ENCODE measurements at places on chromosomes 5 and 9.

DNA sequence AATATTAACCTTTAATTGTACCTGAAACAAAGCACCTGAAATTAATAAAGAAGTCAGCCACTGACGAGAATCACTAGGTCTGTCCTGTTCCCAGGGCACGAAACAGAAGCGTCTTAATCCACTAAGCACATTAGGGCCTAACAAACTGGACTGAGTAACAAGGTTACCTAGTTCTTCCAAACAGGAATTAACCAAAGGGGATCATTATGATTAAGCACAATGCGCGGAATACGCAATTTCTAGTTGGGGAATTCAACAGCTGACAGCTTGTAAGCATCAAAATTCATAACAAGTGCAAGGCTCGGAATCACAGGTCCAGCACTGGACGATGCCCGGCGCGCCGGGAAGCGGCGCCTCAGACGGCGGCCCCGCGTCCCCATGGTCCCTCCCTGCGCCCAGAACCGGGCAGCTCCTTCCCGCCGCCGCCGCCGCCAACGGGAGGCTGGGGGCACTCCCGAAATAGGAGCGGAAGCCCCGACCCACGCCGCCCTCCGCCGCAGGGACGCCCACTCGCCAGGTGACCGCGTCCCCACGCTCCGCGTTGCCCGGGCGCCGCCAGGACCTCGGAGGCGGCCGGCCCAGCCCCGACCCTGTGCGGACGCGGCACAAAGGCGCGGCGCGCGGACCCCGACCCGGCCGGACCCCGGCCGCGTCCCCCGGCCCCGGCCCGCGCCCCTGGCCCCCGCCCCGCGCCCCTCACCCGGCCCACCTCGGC lies 898 bp downstream of the CAMSAP1 start:
- peak; percentile 25 for DNase-seq

- DNase-seq = no peak
Observed at GRCh38 chr9:83633255-83633654, 10.3 kb downstream of the IDNK start.

DNA sequence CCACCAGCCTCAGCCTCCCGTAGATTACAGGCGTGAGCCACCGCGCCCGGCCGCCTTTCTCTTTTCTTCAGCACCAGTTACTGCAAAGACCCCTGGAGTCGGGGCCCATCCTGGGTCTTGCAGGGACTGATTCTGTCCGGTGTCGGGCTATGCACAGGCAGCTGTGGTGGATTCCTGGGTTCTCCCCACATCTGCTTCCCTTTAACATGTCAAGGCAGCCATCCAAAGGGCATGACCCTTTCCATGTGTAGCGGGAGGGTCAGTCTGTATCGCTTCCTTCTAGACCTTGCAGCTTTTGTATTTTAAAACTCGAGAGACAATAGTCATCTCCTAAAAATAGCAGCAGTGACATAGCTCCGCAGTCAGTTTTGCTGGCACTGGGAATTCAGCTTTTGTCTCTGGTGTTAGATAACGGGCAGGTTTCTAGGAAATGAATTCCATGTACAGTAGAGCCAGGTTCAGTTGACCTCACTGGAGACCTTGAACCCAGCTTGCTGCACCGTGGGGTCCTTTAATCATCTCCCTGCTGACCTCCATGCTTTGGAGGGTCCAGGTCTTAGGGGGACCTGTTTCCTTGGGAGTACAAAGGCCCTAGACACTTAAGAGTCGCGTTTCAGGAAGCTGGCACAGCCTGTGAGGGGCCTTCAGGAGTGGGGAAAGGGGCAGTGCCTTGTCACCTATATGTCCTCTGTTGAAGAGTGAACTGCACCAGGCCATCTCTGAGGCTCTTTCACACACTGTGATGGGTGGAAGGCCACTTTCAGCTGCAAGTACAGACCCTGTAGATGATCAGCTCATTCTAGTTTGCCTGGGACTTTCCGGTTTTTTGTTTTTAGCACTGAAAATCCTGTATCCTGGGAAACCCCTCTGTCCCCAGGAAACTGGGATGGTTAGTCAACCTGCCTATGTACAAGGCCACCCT lies 13.8 kb downstream of the ANKRD33B start:
- no peak for DNase-seq

DNA sequence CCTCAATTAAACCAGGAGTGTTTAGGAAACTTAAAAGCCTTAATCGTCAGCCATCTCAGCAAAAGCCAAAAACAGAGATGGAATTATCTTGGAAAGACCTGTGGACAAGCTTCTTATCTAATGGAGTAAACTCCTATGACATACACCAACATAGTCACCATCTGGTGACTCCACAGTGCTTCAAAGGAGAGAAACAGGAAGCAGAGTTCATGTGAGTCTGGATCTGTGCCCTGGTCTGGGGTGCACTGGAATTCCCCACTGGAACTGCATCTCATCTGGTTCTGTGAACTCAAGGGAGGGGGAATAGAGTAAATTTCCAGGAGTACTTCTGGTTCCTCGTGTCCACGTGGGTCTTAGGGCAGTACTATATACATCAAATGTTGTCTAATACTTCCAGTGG lies 36.3 kb upstream of the KCNN2 start:
- peak; percentile 35 for DNase-seq

DNA sequence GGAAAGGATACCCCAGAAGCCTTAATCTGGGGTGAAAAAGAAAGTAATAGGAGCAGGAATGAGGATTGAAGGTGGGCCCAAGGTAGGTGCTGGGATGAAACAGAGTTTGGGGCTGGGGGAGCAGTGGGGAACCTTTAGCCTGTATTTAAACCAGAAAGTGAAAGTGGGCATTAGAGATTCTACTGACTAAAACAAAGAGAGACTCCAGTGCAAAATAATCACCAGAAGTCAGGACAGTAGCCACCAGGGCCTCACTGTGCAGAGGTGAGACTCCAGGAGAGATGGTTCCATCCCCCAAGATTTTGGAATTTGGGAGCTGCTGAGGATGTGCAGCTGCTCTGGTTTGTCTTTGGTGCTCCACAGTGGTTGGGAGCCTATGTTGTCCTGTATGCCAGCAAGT lies 13.1 kb downstream of the DNAJB5 start:
- no peak for DNase-seq

GRCh38 chr9:135489188-135489906 lies 9.8 kb downstream of the PPP1R26 start:
- no peak for DNase-seq

DNA sequence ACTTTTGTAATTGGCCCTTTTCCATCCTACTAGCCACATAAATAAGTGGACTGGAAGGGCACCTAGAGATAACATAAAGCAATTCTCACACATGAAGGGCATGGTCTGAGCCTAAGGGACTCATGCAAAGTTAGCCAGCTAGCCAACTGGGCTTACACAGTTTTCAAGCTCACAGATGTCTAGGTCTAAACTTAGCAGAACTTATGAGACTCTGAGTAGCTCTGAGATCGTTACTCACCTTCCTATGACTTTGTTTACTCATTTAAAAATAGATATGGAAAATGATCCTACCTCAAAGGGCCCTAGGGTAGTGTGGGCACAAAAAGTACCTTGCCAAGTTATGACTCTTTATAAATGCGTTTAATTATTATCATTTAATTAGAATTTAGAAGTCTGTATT lies 410.4 kb upstream of the MPDZ start:
- no peak for DNase-seq

DNA sequence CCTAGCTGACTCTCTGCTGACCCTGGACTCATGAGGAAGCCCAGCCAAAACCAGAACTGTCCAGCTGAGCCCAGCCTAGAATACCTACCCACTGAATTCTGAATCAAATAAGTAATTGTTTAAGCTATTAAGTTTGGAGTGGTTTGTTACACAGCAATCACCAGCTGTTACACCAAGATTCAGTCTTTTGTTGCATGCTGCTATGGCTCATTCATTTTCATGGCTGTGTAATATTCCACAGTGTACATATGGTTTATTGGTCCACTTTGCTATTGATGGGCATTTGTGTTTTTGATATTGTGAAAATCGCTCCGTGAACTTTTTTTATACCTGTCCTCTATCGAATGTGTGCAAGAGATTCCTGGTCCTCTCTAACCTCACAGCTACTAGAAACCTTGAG lies 156.4 kb downstream of the FGF18 start:
- no peak for DNase-seq

DNA sequence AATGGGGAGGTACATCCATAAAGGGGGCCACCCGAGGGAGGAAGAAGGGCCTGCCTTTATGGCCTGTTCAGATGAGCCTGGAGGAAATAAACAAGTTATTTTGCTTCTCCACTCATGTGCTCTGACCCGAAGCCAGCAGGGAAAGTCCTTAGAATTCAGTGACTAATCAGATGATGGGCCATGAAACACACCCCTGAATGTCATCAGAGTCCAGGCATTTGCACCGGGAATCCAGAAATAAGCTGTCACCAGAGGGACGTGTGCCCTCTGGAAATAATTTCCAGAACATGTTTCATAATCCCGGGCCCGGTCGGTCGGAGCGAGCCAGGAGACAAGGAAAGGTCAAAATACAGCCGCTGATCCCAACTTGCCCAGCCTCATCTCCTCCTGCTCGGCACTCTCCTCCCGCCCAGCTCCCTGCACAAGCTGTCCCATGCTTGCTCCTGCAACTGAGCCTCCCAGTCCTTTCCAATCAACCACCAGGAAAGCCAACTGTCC lies 73.6 kb upstream of the ZNF622 start:
- peak; percentile 81 for DNase-seq

- DNase-seq = no peak
Observed at GRCh38 chr9:35163413-35163812, 1.6 kb downstream of the UNC13B start.

GRCh38 chr9:136075881-136076678 lies 19.0 kb downstream of the NACC2 start:
- DNase-seq = no peak

- no peak for DNase-seq
Observed at GRCh38 chr5:129177451-129177850, 82.9 kb downstream of the ISOC1 start.

DNA sequence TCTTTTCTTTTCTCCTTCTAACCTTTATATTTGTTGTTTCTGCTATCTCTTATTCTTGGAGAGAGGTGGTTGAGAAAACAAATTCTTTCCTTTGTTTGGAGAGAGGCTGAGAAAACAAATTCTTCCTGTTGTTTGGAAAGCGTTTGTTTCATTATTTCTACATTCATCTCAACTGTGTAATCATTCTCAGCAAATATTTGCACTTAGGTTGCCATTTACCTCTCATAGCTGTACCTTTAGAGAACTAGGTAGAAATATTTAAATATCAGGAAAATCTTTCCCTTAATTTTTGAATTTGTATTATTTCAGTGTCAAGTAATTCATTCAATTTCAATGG lies 1824.4 kb upstream of the CDH9 start:
- no peak for DNase-seq

DNA sequence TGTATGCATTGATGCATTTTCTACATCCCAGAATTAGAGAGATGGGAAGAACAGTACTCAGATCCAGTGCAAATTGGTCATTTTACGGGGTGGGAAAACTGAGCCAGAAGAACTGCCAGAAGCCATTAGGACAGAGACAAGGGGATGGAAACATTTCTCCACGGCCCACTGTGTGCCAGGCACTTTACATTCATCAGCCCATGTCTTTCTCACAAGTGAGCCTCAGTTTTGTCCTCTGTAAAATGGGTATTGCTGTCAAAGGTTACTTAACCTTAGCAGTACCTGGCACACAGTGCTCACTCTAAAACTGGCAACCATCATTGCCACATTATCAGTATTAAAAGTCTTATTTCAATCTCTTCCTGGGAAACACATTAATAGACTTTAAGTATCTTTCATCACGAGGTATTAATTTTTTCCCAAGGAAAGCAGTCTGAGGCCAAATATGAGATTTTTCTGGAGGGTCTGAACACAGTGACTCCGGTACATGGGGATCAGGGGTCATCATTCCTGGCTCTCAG lies 5.2 kb downstream of the DUSP1 start:
- peak; percentile 26 for DNase-seq

- DNase-seq = peak; percentile 91
Observed at GRCh38 chr9:116687074-116687753, at the start of gene TRIM32. TRIM32 (plus strand) TSS chr9:116687305; CDS start chr9:116697743, 10,438 bp downstream.

- DNase-seq = no peak
Observed at GRCh38 chr5:174549254-174549653, 175.1 kb upstream of the MSX2 start.

GRCh38 chr5:58983526-58984452 lies 400.9 kb downstream of the RAB3C start:
- peak; percentile 23 for DNase-seq

DNA sequence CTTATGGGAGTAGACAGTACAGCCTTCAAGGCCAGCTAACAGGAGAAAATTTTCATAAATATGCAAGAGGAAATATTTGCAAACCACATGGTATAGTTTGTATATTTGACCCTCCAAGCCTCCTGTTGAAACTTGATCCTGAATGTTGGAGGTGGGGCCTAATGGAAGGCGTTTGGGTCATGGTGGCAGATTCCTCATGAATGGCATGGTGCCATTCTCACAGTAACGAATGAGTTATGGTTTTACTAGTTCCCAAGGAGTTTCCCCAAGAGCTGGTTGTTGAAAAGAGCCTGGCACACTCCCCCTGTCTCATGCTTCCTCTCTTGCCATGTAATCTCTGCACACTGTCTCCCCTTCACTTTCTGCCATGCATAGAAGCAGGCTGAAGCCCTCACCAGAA lies 3.3 kb upstream of the PAIP1 start:
- DNase-seq = peak; percentile 69

- no peak for DNase-seq
Observed at GRCh38 chr5:6453937-6454560, 5.4 kb downstream of the UBE2QL1 start.

DNA sequence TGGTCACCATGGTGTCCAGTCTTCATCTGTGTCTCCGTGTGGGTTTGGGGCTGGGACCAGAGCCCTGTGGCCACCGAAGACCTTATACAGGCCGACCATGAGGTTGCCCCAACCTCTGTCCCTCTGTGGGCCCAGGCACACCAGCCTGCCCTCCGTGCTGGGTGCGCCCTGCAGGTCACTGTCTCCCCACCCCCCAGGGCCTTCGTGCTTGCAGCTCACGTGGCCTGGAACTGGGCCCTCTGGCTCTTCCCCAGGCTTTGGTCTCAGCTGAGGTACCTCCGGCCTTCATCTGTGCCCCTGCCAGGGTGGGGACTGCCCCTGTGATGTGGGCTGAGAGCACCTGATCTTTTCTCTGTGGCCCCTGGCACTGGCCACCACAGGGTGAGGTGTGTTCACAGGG lies 92.1 kb downstream of the RXRA start:
- DNase-seq = no peak

- no peak for DNase-seq
Observed at GRCh38 chr5:68396722-68397121, 181.2 kb downstream of the PIK3R1 start.

GRCh38 chr9:35191105-35191504 lies 29.3 kb downstream of the UNC13B start:
- DNase-seq = no peak
